Stimulated activated CD4-positive, alpha-beta T cell treated with anti-CD3 and anti-CD28 coated beads, TNF-alpha, amount 100 ng/mL, for 24 hours (primary cell): ENCODE measurements at places on chromosomes 5 and 9.

GRCh38 chr9:136011376-136011702 lies 50.2 kb upstream of the UBAC1 start:
- DNase-seq: no peak

GRCh38 chr5:177448244-177448950 lies 1.8 kb downstream of the PRR7 start:
- no peak for DNase-seq

DNA sequence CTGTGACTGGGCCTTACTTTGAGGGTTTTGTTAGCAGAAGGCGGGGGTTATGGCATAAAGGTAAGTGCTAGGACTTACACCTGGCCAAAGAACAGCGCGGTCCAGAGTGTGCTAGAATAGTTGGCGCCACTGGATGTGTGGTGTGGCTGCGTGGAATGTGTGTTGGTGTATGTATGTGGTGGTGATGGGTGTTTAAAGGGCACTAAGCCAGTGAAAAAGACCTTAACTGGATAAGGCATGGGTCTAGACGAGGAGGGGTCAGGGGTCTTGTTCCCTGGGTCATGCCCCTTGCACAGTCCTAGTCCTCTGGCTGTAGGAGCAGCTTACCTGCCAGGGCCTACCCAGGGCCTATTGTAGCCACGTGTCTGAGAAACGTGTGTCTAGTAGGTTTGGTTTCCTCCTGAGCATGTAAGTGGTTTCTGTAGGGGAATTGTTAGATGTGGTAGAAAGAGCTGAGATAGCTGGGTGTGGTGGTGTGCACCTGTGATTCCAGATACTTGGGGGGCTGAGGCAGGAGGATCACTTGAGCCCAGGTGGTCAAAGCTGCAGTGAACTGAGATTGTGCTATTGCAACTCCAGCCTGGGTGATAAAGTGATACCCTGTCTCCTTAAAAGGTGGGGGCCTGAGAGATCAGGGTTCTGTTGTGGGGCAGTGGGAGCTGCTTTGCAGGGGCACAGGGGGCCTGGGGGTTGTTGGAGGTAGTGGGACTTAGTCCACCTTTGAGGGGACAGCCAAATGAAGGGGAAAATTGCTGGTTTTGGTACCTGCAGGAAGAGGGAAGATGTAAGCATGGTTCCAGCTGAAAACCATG lies 55.2 kb downstream of the HSPA4 start:
- DNase-seq: no peak

DNA sequence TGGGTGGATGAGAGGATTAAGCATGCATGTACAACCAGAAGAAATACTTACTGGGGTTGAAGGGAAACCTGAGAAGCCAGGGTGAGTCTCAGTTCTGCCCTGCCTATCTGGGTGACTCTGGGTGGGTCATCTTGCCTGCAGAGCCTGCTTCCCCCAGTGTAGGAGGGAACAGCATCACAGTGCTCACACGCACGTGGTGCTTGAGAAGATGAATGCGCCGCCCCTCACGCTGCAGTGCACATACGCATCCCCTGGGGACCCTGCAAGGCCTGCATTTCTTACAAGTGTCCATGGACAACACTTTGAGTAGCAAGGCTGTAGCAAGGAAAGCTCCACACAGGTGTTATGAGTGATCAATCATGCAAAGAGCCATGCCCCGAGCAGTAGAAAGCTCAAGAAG lies 18.7 kb upstream of the GABBR2 start:
- DNase-seq: no peak

GRCh38 chr9:68458918-68459317 lies 81.8 kb downstream of the TMEM252 start:
- DNase-seq: no peak

DNA sequence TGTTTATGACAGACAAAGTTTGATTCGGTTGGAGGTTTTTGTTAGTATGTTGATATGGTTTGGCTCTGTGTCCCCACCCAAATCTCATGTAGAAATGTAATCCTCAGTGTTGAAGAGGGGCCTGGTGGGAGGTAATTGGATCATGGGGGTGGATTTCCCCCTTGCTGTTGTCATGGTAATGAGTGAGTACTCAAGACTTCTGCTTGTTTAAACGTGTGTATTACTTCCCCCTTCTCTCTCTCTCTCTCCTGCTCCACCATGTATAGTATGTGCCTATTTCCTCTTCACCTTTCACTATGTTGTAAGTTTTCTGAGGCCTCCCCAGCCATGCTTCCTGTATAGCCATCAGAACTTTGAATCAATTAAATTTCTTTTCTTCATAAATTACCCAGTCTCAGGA lies 415.1 kb downstream of the HCN1 start:
- DNase-seq: no peak

DNA sequence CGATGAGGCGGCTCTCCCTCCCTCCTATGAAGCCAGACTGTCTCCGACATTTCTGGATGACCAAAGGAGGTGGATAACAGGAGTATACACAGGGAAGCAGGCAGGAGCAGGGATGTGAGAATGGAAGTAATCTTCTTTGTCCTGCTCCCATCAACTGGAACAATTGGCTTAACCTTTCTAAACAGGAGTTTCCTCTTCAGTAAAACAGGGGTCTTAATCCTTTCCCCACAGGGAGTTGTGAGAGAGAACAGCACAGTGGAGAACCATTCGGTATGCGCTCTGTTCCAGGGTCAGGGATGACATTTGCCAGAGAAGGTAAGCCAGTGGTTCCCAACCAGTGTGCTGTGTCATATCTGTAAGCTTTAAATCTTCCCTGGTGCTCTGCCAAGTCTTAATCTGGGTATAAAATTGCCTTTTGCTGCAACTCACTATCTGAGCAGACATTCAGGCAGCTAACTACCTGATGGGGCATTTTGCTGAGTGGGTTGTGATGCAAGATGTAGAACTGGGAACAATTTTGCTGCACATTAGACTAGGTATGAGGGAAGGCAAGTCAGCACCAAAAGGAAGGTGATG lies 294.8 kb upstream of the KIF2A start:
- DNase-seq: no peak

DNA sequence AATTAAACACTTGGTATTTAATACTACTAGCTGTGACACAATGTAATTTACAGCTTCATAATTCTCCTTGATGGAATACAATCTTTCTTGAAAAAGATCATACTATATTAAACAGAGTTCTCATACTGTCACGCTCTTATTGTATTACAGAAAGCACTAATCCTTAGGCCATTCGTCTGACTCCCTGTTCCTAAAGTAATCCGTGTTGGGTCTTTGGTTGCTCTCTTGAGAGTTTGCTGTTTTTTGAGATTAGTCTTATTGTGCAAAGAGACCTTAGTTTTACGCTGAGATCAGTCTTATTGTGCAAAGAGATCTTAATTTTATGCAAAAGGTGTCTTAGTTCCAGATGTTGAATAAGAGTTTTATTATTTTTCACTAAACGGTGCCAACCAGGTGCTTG lies 190.6 kb downstream of the ISL1 start:
- DNase-seq: no peak

DNA sequence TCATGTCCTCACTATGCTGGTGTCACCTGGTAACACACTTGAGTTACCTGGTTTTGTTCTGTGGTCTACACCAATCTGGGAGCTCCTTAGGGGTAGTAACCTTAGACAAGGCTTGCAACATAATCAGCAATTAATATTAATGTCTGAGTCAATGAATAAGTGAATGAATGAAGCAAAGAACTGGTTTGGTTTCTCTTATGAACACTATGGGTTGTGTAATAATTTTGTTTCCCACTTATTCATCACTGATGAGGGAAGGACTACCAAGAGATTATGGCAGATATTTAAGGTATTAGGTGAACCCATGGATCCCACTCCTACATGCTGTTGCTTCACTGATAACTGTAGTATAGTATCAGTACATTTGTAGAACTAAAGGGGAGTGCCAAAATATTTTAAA lies 116.0 kb downstream of the SLC12A2 start:
- no peak for DNase-seq

DNA sequence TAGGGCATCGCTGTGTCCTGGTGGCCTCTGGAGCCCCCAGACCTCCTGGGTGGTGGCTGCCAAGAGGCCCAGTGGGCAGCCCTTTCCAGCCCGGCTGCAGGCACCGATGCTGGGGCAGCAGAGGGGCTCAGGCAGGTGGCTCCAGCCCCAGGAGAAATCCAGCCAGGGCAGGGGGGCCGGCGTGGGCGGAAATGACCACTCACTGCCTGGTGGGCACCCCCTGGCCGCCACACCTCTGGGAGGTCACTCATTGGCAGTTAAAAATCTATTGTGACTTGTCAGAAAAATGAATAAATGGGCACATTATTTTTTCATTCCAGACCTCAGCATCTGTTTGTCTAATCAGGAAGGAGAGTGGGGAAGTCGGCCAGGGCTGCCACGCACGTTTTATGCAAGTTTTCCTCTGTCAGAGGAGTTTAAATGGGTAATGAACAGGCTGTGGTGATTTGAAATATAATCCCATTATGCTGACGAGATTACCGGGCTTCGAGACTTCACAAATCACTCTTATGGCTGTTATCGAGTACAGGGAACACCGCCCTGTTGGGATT lies 171.9 kb downstream of the GAPVD1 start:
- no peak for DNase-seq

GRCh38 chr5:42351956-42352355 lies 71.3 kb upstream of the GHR start:
- DNase-seq: no peak

GRCh38 chr5:59351076-59351794 lies 542.3 kb downstream of the PDE4D start:
- no peak for DNase-seq

GRCh38 chr9:116543731-116544400 lies 143.2 kb upstream of the TRIM32 start:
- no peak for DNase-seq

DNA sequence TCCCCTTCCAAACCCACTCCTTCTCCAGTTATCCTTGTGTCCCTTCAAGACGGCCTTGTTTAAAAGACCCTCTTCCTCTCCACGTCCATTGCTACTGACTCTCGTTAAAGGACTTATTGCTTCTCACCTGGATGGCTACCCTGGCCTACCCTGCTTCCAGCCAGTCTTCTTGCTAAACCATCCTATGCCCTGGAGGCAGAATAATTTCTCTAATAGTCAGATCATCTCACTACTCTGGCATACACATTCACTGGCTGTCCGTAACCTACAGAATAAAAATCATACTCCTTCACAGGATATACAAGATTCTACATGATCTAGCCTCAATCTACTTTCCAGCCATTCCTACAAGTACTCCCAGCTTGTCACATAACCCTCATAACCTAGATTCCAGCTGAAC lies 92.6 kb downstream of the TRPM6 start:
- DNase-seq: no peak

GRCh38 chr9:118575341-118576070 lies 793.7 kb downstream of the BRINP1 start:
- DNase-seq: no peak
